Endodermal cell (in vitro differentiated cells): ENCODE measurements at places on chromosomes 11 and 22. TPM values are rescaled to one million over a fixed set of nuclear protein-coding genes. Genes with fewer than 3 reads are reported as not detected.

- H3K36me3 ChIP-seq, result peaks cover 76% of the 10 kb centered on the region
- no peak overlapping the region for H3K4me3 ChIP-seq
- no peaks in the 10 kb centered on the region for H3K4me1 ChIP-seq
- H3K27ac ChIP-seq, result no peak overlapping the region
- no peak for DNase-seq
These were observed 44.1 kb downstream of the USP28 start for GRCh38 chr11:113831314-113831713.

DNA sequence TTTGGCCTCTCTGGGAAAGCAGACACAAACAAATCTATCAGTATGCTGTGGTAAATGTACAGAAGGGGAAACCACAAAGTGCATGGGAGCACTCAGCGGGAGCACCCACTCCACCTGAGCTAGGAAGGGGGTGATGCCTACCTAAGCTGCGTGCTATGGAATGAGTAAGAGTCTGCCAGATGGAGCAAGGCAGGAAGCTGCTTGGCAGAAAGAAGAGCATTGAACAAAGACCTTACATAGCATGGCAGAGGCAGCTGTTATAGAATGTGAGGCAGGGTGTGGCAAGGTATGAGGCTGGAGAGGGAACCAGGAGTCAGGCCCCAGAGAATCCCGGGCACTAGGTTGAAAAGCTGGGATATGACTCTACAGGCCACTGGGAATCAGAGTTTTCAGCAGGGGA is 13.8 kb upstream of the MTFP1 start:
- H3K4me3 ChIP-seq, result no peak overlapping the region
- DNase-seq, result no peak
- H3K27me3 ChIP-seq, result no peaks in the 10 kb centered on the region

DNA sequence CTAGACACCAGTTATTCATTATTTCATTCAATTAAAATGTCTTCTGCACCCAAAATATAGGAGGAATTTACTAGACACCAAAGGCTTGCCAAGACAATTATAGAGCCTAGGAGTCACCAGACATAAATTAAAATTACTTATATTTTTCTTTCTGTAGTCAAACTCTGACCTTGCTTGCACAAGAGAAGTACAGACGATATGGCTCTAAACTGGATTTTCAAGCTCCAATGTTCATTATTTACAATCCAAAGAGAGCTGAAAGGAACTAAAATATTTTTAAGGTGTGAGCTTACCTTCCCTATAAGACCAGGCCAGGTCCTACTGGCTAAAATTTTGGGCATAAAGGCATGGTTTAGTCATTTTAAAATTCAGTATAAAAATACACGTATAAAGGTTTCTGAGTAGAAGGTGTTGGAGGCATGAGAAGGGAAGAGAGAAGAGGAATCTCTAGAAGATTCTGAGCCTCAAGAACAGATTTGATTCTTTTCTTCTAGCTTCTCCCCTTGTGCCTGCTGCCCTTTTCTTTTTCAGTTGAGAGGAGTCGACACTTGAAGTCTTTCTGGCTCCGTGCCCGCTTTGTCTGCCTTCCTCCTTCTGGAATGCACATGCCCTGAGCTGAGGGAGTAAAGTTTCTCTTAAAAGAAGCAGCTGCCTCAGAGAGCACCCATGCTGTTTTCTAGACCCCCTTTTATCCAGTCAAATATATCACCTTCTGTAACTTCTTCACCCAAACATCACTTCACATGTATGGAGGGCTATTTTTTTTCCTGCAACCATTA is 13.5 kb downstream of the C11orf97 start:
- H3K27me3 ChIP-seq, result peaks cover 22% of the 10 kb centered on the region
- no peak overlapping the region for H3K4me3 ChIP-seq
- no peak for DNase-seq
- H3K27ac ChIP-seq, result no peak overlapping the region
- H3K4me1 ChIP-seq, result no peaks in the 10 kb centered on the region

ALX4 gene
- total RNA-seq, result not detected in 2 replicates

- H3K4me1 ChIP-seq, result peaks cover 2% of the 10 kb centered on the region
- H3K36me3 ChIP-seq, result no peaks in the 10 kb centered on the region
- H3K27me3 ChIP-seq, result no peaks in the 10 kb centered on the region
- no peak overlapping the region for H3K27ac ChIP-seq
These were observed 79.3 kb downstream of the MICAL2 start for GRCh38 chr11:12189543-12190235.

DNA sequence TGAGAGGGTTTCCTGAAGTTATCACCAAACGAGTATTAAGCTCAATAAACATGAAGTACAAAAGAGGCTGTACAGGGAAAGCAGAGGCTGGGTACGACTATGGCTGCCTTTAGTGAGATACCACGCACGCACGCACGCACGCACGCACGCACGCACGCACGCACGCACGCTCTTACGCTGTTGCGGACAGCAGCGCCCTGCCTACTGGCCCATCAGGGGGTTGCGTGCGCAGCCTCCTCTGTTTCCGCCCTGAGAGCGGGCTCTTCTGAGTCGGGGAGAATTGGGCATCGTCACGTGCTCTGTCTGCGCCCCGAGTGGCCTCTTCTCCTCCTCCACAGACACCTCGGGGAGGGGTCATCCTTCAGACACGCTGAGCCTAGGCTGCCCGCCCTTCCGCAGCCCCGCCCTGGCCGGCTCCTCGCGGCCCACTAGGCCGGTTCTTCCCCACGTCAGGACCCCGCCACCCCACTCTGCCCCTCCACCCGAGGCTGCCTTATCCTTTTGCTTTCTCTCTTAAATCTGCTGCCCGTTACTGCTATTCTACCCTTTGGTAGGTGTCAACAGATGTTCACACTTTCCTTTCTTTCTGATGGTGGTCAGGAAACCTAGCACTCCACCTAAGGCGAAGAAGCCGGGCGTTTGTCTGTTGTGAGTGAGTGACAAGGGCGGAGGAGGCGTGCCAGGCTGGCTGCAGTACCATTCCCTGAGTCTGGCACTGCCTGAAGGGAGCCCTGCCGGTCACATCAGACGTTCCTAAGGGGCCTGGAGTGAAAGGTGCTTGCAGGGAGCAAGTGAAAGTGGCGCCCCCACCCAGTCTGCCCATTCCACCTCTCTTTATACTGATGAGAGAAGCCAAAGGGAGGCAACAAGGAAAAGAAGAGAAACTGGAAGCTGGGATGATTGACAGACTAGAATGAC is 300.4 kb upstream of the B3GAT1 start:
- peaks cover 8% of the 10 kb centered on the region for H3K4me1 ChIP-seq
- DNase-seq, result no peak
- no peaks in the 10 kb centered on the region for H3K27me3 ChIP-seq

- H3K4me1 ChIP-seq, result no peaks in the 10 kb centered on the region
- no peaks in the 10 kb centered on the region for H3K27me3 ChIP-seq
- no peak overlapping the region for H3K27ac ChIP-seq
These were observed 305.1 kb downstream of the CNTN5 start for GRCh38 chr11:99325847-99326246.

C11orf87 gene
- total RNA-seq, result 0.05 TPM in 1 of 2 replicates, not detected in the other

GRCh38 chr11:11263238-11264005 is 89.6 kb downstream of the CSNK2A3 start:
- H3K27ac ChIP-seq, result no peak overlapping the region
- H3K36me3 ChIP-seq, result no peaks in the 10 kb centered on the region

DNA sequence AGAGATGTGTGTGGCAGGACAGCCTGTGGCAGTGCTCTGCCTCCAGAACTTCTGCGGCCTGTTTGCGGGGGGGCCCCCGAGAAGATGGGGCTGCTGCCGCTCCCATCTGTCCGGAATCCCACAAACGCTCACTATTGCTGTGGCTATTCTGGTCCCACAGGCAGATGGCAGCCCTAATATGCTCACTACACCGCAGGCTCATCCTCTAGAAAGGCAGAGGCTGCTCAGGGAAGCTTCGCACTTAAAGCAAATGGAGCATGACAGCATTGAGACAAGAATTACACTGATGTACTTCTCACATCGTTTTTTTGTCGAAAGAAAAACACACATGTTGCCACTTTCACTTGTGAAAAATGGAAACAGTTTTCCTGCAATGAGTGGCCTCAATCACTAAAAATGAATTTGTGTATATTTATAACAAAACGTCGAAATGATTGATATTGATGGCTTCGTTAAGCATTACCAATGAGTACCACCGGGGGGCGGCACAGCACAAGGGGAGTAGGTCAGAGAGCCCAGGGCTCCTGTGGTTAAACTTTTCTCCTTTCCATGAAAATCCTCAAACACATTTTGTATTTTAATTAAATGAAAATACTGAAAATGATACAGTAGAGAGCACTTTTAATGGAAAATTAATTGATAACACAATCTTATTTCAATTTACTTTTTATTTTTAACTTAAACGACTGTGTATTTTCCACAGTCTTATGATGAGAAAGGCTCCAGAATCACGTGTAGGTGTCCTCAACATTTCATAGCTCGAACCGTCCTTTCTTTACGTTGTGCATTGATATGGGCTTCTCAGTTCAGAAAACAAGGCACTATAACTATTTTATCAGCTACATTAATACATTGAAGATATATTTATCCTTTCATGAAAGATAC is 69.1 kb downstream of the CTTN start:
- H3K4me1 ChIP-seq, result no peaks in the 10 kb centered on the region
- no peak overlapping the region for H3K4me3 ChIP-seq
- no peaks in the 10 kb centered on the region for H3K36me3 ChIP-seq
- DNase-seq, result peak; percentile 87

GRCh38 chr11:134151083-134151747 is 72.6 kb downstream of the NCAPD3 start:
- H3K36me3 ChIP-seq, result peaks cover 72% of the 10 kb centered on the region
- H3K4me1 ChIP-seq, result no peaks in the 10 kb centered on the region
- no peaks in the 10 kb centered on the region for H3K27me3 ChIP-seq
- no peak overlapping the region for H3K4me3 ChIP-seq
- no peak for DNase-seq

- H3K4me3 ChIP-seq, result no peak overlapping the region
- H3K27ac ChIP-seq, result no peak overlapping the region
- H3K4me1 ChIP-seq, result no peaks in the 10 kb centered on the region
- no peak for DNase-seq
- H3K36me3 ChIP-seq, result no peaks in the 10 kb centered on the region
These were observed 234.4 kb upstream of the MTNR1B start for GRCh38 chr11:92735039-92735438.

SFI1 gene
- 43.4 to 53.3 TPM (median 52.6 TPM) in 3 replicates for total RNA-seq

DNA sequence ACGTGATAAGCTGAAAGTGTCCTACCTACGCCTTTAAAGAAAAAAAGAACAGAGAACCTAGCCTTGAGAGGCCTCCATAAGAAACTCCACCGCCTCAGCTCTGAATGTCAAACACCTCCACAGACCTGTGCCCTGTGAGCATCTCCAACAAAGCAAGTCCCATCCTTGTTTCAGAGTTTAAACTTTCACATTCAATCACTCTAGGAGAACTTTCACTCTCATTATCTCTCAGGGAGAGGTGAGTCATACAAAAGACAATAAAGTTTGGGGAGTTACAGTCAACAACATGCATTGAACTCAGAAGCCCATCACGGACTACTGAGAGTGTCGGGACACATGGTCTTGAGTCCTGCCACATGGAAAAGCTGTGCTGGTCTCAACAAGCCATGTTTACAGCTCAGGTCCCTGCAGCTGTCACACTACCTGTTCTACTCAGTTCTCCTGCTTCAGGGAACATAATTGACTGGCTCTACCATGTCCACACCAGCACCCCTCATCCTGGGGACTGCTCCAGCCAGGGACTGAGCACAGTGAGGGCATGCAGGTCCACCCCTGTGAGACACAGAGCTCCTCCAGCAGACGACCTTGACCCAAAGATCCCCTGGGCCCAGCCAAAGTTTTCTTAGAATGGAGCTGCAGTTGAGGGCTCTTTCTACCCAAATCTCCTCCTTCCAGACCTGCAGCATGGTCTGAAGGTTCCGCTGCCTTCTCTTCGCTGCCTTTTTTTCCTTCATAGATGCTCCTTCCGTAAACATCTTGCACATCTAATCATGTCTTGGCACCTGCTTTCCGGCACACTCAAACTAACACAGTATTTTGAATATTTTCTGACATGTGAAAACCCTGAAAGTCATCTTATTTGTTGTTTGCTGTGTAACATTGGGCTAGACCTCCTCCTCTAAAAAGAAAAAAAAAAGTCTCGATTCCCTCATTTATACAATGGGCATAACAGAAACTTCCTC is 114.9 kb downstream of the ETS1 start:
- H3K36me3 ChIP-seq, result peaks cover 37% of the 10 kb centered on the region
- no peaks in the 10 kb centered on the region for H3K27me3 ChIP-seq
- no peak overlapping the region for H3K4me3 ChIP-seq

GRCh38 chr11:35792846-35793192 is 130.2 kb downstream of the TRIM44 start:
- H3K27ac ChIP-seq, result no peak overlapping the region
- no peaks in the 10 kb centered on the region for H3K36me3 ChIP-seq
- H3K4me3 ChIP-seq, result no peak overlapping the region
- DNase-seq, result no peak
- no peaks in the 10 kb centered on the region for H3K27me3 ChIP-seq

TMEM191C gene
- total RNA-seq, result 3.0 to 4.6 TPM (median 4.0 TPM) in 3 replicates

EMID1 gene
- 25.7 to 41.8 TPM (median 36.1 TPM) in 3 replicates for total RNA-seq

DNA sequence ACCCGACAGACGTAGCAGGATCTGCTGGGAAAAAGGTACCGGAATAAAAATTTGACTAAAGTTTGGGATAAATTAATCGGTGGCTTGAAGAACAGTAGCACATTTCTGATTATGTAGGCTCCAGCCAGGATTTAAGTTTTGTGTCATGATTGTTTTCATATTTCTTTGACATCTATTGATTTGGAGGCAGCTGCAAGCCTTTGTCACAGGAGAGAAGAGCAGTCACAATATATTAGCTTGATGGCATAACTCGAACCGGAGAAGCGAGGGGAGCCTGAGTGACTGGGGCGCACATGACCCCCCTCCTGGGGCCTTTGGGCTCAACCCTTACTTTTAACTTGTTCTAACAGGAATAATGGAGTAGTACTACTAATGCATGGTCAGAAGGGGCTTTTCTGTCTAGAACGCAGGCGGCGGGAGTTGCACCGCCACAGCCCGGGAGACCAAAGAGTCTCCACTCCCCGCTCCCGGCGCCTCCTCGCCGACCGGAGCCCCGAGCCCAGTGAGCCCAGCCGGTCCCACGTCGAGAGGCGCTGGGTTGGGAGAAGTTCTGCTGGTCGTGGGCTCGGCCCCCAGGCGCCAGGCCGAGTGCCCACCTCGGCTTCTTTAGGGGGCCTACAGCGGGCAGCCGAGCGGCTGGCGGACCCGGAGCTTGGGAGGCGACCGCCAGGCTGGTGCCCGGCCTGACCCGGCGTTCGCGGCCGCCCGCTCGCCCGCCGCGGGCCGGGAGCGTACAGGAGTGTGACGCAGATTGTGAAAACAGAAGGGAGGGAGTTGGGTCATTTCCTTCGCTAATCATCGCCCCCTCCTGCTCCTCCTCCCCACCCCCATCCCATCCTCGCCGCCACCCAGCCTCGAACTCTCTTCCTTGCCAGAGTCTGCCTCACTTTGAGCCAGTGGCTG is 15.7 kb upstream of the PAX6 start:
- H3K27me3 ChIP-seq, result peaks cover 67% of the 10 kb centered on the region
- H3K27ac ChIP-seq, result no peak overlapping the region
- peaks cover 25% of the 10 kb centered on the region for H3K4me1 ChIP-seq
- DNase-seq, result peak; percentile 78

- H3K27ac ChIP-seq, result no peak overlapping the region
- DNase-seq, result no peak
- H3K36me3 ChIP-seq, result no peaks in the 10 kb centered on the region
- no peaks in the 10 kb centered on the region for H3K4me1 ChIP-seq
- H3K4me3 ChIP-seq, result no peak overlapping the region
These were observed 34.2 kb upstream of the VPREB1 start for GRCh38 chr22:22210375-22210774.
